ENCODE measurements at places on chromosomes 11 and 22. TPM values are rescaled to one million over a fixed set of nuclear protein-coding genes. Genes with fewer than 3 reads are reported as not detected.

Gene PANX3
- total RNA-seq, result not detected

DNA sequence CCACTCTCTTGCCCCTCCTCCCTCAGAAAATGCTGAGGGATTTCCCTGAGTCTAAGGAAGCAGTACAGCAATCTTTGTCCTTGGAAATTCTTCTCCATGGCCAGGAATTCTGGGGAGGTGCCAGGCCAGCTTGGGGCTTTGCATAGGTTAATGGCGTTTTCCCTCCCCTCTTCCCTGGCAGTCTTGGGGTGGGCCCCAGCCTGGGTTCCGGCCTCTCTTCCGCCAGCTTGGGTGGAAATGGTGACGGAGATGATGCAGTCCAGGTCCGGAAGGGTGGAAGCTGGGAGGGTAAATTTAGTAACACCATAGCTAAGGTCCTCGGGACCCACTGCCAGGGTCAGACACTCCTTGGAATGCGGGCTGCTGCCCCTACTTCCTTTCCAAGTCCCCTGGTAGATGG lies 5.0 kb downstream of the PHLDB1 start:
- DNase-seq, result peak; percentile 51

DNA sequence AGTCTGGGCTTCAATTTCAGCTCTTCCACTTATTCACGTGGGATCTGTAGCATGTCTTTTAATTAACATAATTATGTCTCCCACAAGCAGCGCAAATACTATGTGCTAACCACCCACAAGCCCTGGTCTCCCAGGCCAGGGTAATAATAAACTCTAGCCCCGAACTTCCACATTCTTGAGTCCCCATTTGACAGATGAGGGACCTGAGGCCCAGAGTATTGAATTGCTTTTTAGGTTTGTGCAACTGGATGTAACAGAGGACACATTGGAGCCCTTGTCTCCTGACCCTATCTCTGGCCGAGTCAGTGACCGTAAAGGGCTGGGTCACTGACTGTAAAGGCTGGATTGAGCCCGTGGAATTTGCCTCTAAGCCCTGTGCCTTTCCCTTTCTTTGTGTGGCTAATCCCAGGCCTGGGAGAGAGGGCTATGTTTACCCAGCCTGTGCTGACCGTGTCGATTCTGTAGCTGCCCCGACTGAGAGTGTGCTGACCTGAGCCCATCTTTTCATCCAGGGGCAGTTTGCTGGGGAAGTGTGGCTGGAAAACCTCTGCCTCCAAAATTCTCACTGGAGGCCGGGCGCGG lies 3.9 kb downstream of the CRYBB2 start:
- DNase-seq, result no peak

DNA sequence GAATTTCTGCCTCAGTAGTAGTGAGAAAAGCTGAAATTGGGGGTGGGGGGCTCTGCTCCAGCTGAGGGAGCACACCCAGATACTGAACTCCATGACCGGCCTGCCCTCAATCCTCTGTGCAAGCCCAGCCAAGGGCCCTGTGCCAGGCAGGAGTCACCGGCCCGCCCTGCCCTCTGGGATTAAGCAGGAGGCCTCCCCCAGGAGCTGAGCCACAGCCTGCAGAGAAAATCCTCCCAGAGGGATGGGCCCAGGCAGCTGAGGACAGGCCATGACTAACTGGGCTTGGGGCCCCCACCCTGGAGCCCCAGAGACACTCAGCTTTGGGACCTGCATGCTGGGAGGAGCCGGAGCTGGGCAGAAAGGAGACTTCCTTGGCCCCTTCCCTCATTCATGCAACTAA lies 48.8 kb downstream of the MN1 start:
- peak; percentile 25 for DNase-seq

DNA sequence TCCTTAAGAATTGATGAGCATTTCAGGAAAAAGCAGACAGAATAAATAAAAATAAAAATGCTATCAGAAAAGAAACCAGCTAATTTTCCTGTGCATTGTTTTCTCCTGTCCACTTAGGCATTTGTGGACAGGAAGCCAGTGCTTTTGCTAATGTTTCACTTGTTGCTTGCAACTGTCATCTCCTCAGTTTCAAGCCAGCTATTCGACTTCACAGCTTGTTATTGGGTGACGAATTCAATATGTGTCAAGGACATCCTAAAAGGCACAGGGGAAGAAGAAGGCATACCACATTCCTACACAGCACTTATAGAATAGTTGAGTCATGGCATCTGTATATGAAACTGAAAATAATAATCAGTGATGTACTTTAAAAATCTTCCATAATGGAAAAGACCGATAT lies 530.6 kb upstream of the KIRREL3 start:
- no peak for DNase-seq

- no peak for DNase-seq
Measured at GRCh38 chr22:35567351-35568141, 26.9 kb downstream of the RASD2 start.

Gene IGF2
- total RNA-seq, result 44.8 TPM

- peak; percentile 14 for DNase-seq
Measured at GRCh38 chr11:112734207-112734606, 227.0 kb upstream of the NCAM1 start.

GRCh38 chr11:71130106-71130505 lies 122.3 kb downstream of the SHANK2 start:
- DNase-seq, result no peak

Gene IL17REL
- total RNA-seq, result not detected

- no peak for DNase-seq
Measured at GRCh38 chr22:23138584-23139435, 3.0 kb downstream of the RSPH14 start.

All from fibroblast of villous mesenchyme (primary cell).